Progenitor cell of endocrine pancreas (in vitro differentiated cells): ENCODE measurements at places on chromosomes 3 and 15. TPM values are rescaled to one million over a fixed set of nuclear protein-coding genes. Genes with fewer than 3 reads are reported as not detected.

DNA sequence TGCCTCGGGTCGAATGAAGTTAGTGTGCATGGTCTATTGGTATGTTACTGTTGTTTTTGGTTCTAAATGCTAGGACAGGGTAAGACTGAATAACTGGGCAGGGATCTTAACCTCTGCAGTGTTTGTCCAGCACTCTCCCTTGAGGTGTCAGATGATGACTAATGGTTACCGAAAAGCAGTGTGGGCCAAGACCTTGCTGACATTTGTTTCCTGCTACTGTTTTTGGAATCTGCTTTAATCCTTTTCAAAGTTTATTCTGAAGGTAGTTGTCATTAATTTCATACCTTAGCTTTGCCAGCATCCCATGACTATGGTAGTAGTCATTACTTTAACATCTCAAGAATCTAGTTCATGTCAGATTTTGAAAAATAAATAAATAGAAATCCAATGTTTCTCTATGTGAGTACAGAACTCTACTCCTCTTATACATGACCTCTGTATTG lies 117.0 kb downstream of the P3H2 start:
- no peak for DNase-seq

GRCh38 chr15:52466134-52466701 lies 62.5 kb downstream of the MYO5A start:
- DNase-seq = no peak

DNA sequence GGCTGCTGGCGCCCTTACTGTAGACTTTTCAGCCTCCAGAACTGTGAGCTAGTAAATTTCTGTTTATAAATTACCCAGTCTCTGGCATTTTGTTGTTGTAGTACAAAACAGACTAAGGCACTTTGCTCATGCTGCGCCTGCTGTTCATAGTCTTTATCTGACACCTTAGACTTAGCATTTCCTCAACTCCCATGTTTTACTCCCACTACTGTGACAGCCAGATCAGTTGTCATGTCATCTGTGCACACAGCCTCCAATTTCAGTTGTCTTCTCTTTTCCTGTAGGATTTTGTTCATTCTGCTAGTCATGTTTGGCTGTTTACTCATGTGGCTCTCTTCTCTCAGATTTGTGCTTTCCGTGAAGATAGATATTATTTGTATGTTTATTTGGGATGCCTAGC lies 62.0 kb downstream of the TCF12 start:
- no peak for DNase-seq

GRCh38 chr15:81544385-81544784 lies 170.4 kb upstream of the TMC3 start:
- DNase-seq = no peak

- no peak for DNase-seq
These were observed 198.0 kb upstream of the NR2E3 start for GRCh38 chr15:71612397-71612722.

GRCh38 chr3:165983284-165983683 lies 146.1 kb upstream of the BCHE start:
- DNase-seq = no peak

DNA sequence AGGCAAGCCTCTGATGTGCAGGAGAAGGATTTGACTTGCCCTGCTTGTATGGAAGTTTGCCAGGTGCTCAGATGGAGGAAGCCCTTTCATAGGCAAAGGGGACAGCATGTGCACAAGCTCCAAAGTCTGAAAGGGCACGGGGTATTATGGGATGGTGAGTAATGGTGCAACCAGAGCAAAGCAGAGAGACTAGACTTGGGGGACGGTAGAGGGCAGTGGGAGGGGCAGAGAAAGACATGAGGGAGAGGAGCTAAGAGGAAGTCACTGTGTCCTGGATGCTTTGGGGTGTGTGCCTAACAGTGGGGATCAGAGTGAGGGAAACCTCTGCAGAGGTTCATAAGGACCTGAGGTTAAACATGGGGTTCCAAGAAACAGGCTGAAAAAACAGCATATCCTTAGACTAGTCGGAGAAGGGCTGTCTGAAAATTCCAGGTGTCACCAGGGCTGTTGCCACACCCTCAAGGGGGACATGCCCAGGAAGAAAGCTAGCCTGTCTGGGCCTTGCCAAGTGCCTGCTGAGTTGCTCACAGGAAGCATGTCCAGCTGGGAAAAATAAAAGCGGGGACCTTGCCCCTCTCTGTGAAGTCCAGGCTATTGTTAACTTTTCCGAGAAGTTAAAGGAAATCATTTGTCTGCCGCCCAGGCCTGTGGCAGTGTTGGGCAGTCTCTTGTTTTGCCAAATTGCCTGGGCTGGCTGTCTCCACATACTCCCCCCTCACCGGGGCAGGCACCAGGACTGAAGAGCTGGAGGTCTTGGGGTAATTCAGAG lies 47.1 kb downstream of the HRH1 start:
- DNase-seq = no peak

GRCh38 chr3:195540027-195540426 lies 3.1 kb downstream of the PPP1R2 start:
- no peak for DNase-seq

The AGTR1 gene
- 7.7 and 8.2 TPM in 2 replicates for total RNA-seq

The APOD gene
- total RNA-seq = not detected in 2 replicates
